ENCODE measurements at places on chromosomes 6 and 20.

DNA sequence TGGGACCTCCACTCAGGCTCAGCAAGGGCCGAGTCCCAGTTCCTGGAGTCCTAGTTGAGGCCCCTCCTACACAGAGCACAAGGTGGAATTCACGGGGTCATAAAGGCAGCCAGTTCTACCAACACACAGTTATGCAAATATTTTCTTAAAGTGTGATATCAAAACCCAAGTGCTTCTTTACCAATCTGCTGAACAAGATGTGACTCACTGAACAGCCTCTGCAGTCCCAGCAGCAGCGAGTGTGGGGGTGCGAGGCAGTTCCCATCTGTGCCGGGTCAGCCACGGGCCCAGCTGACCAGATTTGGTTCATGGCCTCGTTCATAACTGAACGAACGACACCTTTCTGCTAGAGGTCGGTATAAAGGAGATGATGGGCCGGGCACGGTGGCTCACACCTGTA, 4.5 kb upstream of the TCEA2 start:
- DNase-seq: no peak

DNA sequence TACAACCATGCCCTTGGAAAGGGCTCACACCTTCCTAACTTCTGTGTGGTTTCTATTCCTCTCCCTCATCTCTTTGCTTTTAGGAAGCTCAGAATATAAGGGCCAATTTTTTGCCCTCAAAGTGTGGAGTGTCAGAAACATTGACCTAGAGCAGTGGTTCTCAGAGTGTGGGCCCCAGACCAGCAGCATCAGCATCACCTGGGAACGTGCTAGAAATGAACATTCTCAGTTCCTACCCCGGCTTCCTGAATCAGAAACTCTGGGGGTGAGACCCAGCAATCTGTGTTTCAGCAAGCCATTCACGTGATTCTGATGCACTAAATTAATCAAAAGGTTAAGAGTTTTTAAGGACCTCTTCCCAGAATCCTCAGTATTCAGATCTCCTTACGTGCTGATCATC, 47.9 kb upstream of the IL17A start:
- no peak for DNase-seq

DNA sequence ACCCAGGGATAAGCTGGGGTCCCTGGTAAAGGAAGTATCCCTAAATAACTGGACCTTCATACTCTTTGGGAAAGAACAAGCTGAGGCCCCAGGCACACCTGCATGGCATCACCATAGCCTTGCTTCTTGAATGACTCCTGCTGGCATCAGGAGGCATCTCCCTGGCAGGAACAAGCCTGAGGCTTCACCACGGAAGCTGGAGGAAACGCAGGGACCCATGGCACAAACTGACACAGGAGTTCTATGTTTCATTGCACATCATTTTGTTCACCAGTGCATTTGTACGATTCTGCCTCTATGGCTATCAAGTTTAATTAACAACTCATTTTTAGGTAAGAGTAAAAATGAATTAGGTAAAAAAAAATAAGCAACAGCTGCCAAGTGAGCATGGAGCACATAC, 619 bp upstream of the PDE7B start:
- no peak for DNase-seq

GRCh38 chr6:142863981-142864380, 81.0 kb downstream of the HIVEP2 start:
- no peak for DNase-seq

All from HFF-Myc (cell line).